ENCODE measurements at places on chromosomes 5 and 9. TPM values are rescaled to one million over a fixed set of nuclear protein-coding genes. Genes with fewer than 3 reads are reported as not detected.
A peak's percentile ranks its signal among the peaks of the same experiment; 100 is the strongest.

CTSL gene
- total RNA-seq: 82.6 TPM

ADAMTS12 gene
- total RNA-seq: 103 TPM

IFNA7 gene
- not detected for total RNA-seq

- no peak for DNase-seq
Measured at GRCh38 chr9:133845440-133845839, 107.3 kb upstream of the SARDH start.

GRCh38 chr9:70352356-70352755, 62.1 kb downstream of the KLF9 start:
- no peak for DNase-seq

DNA sequence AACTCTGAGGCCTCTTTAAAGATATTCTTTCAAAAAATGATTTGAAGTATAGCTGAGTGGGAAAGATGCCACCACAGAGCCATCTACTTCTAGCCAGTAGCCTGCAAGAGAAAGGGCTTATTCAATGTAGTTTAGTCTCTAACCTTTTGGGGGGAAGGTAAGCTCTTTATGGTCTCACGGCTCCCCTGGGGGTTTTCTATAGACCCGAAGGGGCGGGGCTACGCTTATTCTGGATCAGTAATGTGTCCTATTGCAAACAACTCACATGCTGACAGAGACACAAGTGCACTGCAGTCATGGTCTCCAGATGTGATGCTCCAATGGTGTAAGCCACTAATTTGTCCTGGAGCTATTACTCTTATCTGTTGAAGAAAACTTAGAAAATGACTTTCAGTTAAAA, 53.4 kb upstream of the RPS23 start:
- no peak for DNase-seq

GRCh38 chr9:97553141-97553540, 51.7 kb downstream of the TMOD1 start:
- DNase-seq: no peak

- DNase-seq: peak; percentile 43
Measured at GRCh38 chr9:6566409-6567139, 79.0 kb downstream of the GLDC start.

DNA sequence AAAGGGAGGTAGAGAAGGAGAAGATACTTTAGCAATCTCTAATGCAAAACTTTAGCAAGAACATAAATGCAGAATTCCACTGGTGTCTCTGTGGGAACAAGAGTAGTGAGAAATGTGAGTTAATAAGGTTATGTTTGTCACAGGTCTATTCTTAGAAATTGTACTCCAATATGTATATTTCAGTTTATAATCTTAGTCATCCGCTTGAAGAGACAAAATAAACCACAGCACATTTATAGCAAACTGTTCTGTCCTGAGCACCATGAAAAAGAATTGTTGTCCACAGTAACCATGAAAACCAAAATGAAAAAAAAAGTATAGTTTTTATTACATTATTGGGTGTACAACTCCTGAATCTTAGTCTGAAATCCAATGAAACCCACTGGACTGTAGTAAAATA, 93.6 kb upstream of the TSLP start:
- DNase-seq: no peak

DNA sequence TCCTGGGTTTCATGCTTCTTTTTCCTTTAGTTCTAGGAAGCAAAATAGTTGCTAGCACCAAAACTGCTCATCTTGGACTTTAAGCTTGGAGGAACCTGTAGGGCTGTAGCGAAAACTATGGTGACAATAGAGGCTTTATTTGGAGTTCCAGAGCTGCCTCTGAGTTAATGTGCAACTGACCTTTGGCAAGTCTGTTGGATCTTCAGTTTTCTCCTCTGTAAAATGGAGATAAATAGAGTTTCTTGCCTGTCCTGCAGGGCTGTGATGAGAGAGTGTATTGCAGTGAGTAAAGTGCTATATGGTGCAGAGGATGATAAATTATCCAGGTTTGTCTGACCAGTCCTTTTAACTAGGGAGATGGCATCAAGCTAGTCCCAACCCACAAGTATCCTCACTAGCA, 417.0 kb downstream of the MAN2A1 start:
- no peak for DNase-seq

DNA sequence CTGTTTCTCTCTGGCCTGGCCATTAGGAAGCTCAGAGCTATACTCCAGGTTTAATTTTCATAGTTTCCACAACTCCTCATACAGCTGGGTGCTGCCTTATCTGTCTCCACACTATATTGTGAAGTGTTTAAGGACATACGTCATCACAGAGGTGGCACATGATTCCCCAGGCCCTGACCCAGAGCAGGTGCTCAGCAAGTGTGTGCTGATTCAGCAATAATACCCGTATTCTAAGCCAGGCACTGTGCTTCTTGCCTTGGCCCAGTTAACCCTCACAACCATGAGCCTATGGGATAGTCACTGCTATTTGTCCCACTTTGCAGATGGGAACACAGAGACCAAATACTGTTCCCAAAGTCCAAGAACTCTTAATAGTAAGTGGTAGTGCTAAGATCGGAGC, 93.5 kb upstream of the SMIM23 start:
- DNase-seq: no peak

GRCh38 chr9:75148561-75148960, 60.2 kb downstream of the OSTF1 start:
- no peak for DNase-seq

GRCh38 chr9:121819428-121820231, 168.2 kb downstream of the DAB2IP start:
- DNase-seq: no peak
